ENCODE measurements at places on chromosomes 2 and 18.

GRCh38 chr2:193668557-193669323, 1474.0 kb upstream of the TMEFF2 start:
- DNase-seq, result no peak

DNA sequence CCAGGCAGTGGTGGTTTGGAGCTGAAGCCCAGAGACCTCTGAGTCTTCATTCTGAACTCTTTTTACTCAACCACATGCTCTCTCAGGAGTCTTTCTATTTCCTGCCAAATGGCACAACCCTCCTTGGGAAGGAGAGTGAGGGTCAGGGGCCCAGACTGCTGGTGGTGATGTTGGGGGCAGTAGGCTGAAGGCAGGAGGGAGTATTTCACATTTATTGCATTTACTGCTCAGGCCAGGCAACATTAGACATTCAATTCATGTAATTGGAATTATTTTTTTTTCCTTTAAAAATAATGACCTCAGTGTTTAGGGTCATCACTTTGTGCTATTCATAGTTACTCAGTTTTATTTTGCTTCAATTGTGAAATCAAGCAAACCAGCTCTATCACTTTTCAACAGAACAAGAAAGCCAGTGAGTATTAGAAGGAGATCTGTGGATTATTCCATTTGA, 311.3 kb upstream of the NT5C1B start:
- DNase-seq, result peak; percentile 24

DNA sequence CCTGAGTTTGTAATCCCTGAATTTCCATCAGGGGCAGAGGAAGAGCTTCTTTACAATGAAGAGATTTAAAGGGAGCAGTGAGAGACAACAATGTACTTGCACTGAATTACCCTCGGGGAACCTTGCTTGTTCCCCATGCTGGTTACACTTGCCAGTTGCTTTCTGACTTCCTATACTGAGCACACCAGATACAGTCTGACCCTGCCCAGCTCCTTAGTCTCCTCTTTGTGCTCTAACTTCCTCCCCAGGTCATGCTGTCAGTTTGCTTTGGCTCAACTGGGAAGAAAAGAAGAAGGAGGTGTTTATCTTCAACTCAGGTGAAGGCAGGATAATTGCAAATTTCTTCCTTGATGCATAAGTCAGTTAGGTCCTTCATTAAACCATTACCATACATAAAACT, 658.4 kb downstream of the NYAP2 start:
- no peak for DNase-seq

DNA sequence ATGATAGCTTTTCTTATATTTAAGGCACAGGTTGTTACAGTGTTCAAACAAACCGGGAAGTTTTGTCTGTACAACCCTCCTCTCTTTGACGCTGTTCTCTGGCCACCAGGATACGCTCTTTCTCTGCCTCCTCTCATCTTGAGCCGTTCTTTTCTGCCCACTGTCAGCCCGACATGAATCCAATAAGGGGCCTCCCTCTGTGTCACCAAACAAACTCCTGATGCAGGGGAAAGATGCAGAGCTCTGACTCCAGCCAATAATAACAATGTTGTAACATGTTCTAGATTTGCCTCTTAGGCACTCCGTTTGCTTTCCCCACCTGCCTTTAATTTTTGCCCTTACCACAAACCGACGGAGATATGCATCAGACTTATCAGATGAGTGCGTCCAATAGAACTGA, 449.3 kb downstream of the SLC4A3 start:
- DNase-seq, result peak; percentile 43

- DNase-seq, result no peak
Observed at GRCh38 chr2:187050409-187050998, 201.5 kb upstream of the ZSWIM2 start.

DNA sequence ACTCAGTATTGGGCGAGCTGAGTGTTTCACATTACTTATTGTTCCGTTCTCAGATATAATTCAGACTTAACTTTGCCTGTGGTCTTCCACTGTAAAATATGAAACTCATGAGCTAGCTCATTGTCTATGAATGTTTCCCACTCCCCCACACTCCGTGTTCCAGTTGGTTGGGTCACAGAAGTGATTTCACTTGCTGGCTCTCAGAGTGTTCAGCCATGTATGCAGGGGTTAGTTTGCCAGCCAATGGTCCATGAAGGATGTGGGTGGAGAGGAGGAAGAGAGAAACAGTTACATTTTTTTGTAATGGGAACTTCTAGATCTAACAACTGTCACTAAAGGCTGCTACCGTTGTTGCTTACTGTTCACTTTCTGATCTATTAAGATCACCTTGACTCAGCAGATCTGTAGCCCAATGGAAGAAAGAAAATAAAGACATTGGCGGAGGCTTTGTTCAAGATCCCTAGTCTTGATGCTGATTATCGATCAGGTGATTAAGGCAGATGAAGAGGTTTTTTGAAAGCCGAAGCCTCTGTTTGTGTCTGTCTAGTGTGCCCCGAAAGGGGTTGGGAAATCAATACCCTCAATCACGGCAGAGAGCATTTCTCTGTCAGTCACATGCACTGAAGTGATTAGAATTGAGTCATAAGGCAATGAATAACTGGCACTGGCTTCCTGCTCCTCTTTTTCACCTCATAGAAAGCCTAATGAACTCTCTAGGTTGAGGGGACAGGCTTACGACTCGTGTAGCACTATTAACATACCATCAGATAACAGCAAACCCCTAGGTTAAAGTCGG, 279.7 kb upstream of the FIGN start:
- no peak for DNase-seq

- no peak for DNase-seq
Observed at GRCh38 chr18:32804134-32804888, 31.5 kb upstream of the KLHL14 start.

DNA sequence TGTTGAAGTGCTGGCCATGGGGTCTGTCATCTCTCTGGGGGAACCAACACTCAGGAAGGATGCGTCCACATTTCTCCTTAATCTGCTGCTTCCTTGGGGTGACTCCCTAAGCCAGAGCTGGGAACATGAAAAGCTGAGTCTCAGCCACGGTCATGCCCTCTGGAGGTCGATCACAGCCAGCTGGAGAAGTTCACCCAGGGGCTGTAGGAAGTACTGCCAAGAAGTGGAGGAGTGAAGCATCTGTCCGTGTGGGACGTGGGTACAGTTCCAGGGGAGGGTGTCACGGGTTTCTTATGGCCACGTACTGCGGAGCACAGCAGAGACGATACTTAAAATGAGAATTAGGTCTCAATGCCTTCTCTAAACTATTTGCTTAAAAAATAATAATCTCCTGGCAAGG, 42.4 kb upstream of the IGFBP2 start:
- DNase-seq, result peak; percentile 87

DNA sequence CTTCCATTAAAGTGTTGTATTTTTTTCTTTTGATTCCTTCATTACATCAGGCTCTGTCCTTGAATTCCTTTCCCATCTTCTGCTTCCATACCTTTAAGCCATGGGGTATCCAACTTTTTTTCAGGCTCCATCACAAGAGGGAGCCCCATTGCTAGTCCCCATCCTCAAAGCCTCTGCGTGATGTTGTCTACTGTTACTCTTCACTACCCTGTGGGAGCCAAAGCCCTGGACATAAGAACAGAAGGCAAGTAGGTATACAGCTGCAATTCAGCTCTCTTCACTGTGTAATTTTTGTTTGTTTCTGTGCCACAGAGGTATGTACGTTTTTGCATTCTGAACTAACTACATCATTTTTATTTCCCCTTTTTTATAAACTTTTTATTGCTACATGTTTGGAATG, 36.6 kb upstream of the CCNYL1 start:
- no peak for DNase-seq

GRCh38 chr18:77754475-77755044, 504.9 kb downstream of the GALR1 start:
- DNase-seq, result no peak

- DNase-seq, result no peak
Observed at GRCh38 chr2:85547859-85548607, 9.1 kb downstream of the MAT2A start.

DNA sequence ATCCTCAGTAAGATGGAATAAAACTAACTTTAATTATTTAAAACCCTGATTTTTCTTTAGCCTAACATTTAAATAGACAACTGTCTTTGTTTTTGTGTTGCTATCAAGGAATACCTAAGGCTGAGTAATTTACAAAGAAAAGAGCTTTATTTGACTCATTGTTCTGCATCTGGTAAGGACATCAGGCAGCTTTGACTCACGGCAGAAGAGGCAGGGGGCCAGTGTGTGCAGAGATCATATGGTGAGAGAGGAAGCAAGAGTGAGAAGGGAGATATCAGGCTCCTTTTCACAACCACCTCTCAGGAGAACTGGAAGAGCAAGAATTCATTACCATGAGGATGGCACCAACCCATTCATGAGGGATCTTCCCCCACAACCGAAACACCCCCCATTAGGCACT, 64.6 kb upstream of the TFPI start:
- no peak for DNase-seq

GRCh38 chr2:2683606-2684224, 352.6 kb upstream of the MYT1L start:
- DNase-seq, result no peak

- no peak for DNase-seq
Observed at GRCh38 chr2:119066272-119066804, 92.2 kb downstream of the C1QL2 start.

- no peak for DNase-seq
Observed at GRCh38 chr2:18987016-18987415, 371.4 kb downstream of the OSR1 start.

DNA sequence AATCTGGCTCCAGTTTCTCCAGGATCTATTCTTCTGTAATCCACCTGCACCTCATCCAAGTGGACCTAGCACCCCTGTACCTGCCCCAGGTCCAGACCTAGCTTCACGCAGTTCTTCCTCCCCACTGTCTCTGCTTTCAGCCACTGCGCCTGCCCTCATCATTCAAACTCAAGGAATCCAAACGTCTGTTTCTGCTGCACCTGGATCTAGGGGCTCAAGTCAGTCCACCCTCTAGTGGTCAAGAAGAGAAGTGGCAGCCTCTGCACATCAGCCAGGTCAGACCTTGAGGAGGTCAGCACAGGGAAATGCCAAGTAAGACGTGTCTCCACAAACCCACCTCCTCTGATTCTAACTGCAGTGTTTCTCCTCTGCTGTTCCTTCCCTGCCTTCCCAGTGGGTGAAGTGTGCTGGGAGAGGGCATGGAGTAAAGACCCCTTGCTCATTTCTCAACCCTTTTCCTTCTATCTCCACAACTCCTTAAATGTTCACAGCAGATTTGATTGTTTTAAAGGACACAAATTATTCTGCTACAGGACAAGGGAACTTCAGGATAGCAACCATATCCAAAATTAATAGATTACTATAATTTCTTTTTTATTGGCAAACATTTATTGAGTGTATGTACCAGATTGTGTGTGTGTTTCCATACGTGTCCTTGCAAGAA, 8.6 kb upstream of the RNF152 start:
- DNase-seq, result peak; percentile 62

GRCh38 chr2:115946891-115947290, 1504.5 kb downstream of the DPP10 start:
- DNase-seq, result no peak

DNA sequence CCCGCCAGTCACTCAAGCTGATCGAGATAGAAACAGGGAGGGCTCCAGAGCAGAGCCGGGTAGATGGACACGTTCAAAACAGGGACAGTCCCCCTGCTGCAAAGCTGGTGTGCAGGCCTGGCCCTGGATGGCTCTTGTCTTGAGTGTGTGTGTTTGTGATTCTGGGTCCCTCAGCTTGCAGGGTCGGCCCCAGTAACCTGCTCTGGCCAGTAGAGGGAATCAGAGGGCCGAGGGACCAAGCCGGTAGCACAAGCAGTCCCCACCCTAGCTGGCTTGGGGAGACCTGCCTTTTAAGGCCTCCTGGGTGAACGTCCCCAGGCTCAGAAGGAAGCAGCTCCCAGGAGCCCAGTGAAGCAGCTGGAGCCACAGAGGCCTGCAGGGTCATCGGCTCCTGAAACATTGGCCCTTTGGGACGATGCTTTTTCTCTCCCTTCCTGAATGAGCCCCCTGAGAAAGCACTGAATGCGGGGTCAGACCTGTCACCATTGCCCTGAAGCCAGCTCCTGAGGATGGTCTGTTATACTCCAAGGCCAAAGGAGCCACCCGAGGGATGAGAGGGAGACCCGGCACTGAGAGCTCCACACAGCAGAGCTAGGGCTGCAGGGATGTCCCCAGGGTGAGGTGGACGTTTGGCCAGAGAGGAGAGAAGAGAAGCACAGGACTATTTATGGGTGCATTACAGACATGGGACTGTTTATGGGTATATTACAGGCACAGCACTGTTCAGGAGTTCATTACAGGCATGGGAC, 15.4 kb upstream of the MLPH start:
- peak; percentile 68 for DNase-seq

- no peak for DNase-seq
Observed at GRCh38 chr2:58501371-58502160, 260.4 kb upstream of the FANCL start.

GRCh38 chr2:187548656-187549055, 5.6 kb downstream of the TFPI start:
- DNase-seq, result no peak

GRCh38 chr18:7004009-7004408, 113.6 kb downstream of the LAMA1 start:
- no peak for DNase-seq

DNA sequence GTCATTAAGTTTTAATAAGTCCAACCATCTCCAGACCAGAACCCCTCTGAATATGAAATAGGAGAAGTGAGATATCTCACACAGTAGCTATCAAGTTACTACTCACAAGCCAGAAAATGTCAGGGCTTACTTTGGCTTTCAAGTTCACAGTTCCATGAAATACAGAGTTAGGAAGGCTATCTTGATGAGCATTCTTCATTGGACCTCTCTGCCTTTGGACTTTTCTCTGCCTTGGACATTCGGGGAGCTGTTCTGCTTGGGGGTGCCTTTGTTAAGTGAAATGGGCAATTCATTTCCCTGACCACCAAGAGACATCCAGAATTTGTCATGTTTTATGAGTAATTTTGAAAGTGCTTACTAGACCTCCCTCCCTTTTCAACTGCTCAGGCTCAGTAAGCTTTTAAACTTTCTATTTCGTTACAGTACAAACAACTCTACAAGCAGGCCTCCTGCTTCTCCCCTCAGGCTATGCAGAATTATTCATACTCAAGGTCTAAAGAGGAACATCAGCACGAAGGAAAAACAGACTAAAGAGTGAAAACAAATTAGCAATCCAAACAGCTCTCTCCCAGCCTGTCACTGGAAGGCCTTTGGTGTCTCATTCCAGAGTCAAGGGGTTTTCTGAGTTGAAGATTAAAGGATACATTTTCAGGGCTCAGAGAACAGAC, 95.3 kb downstream of the MREG start:
- DNase-seq, result no peak

- DNase-seq, result peak; percentile 47
Observed at GRCh38 chr2:218257390-218257981, 3.3 kb upstream of the GPBAR1 start.

- DNase-seq, result no peak
Observed at GRCh38 chr2:237164474-237165042, 78.9 kb downstream of the COPS8 start.

DNA sequence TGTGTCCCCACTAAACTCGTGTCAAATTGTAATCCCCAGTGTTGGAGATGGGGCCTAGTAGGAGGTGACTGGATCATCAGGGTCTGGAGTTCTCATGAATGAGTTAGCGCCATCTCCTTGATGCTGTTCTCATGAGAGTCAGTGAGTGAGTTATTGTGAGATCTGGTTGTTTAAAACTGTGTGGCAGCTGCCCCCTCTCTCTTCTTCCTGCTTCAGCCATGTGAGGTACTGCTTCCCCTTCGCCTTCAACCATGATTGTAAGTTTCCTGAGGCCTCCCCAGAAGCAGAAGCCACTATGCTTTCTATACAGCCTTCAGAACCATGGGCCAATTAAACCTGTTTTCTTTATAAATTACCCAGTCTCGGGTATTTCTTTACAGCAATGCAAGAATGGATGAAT, 50.4 kb downstream of the AP1S3 start:
- DNase-seq, result no peak

- no peak for DNase-seq
Observed at GRCh38 chr2:228016402-228016801, 145.0 kb downstream of the DAW1 start.

- DNase-seq, result no peak
Observed at GRCh38 chr18:63314062-63314790, 5.3 kb downstream of the BCL2 start.
